ENCODE measurements at places on chromosomes 5 and 9. TPM values are rescaled to one million over a fixed set of nuclear protein-coding genes. Genes with fewer than 3 reads are reported as not detected.
A peak's percentile ranks its signal among the peaks of the same experiment; 100 is the strongest.

The ZMYND19 gene
- polyA plus RNA-seq = 21.9 TPM

GRCh38 chr5:179261301-179262125 is 83.7 kb downstream of the ADAMTS2 start:
- no peak overlapping the region for H3K27ac ChIP-seq
- no peak for DNase-seq
- no peaks in the 10 kb centered on the region for H3K27me3 ChIP-seq
- H3K4me3 ChIP-seq = no peak overlapping the region
- H3K36me3 ChIP-seq = no peaks in the 10 kb centered on the region

DNA sequence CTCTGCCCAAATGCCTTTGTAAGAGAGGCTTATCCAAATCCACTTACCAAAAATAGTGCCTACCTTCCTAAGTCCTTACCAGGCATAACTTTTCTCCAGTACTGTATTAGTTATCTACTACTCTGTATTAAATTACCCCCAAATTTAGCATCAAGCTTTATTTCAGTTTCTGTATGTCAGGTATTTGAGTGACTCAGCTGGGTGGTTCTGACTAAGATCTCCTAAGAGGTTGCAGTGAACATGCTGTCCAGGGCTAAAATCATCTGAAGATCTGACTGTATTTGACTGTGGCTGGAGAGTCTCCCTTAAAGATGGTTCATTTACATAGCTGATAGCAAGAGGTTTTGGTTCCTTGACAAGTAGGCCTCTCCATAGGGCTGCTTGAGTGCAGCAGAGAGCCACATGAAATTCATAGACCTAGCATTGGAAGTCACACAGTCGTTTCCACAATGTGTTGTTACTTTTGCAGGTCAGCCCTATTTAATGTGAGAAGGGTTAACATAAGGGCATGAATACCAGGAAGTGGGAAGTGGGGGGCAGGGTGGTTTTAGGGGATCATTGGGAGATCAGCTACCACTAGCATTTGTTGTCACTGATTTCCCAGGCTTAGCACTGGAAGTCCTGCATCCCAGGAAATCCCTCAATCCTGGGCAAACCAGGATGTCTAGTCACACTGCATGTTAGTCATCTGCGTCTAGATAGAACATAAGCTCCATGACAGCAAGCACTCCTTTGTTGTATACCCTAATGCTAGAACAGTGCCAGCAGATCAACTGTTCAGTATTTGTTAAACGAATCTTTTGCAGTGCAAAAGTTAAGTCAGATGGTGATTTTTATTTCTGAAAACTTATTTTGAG is 2.0 kb upstream of the ZNF622 start:
- no peaks in the 10 kb centered on the region for H3K27me3 ChIP-seq
- H3K27ac ChIP-seq = no peak overlapping the region
- DNase-seq = no peak
- peaks cover 11% of the 10 kb centered on the region for H3K36me3 ChIP-seq
- peaks cover 33% of the 10 kb centered on the region for H3K4me1 ChIP-seq
- no peak overlapping the region for H3K4me3 ChIP-seq

DNA sequence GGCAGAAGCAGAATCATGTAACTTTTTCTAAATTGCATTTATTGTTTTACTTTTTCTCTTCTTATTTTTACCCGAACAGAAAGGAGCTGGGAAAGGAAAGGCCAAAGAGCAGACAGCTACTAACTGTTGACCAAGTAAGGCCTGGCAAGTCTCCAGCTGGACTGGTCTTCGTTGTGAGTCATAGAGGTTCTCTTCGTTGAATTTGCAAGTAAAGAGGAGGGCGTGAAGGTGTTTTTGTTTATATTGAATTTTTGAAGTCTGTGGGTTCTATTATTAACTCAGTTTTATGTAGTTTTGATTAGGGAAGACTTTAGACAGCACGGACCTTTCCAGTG is 416.5 kb upstream of the CCNH start:
- H3K4me1 ChIP-seq = no peaks in the 10 kb centered on the region
- H3K36me3 ChIP-seq = no peaks in the 10 kb centered on the region
- no peak overlapping the region for H3K4me3 ChIP-seq
- H3K27me3 ChIP-seq = no peaks in the 10 kb centered on the region

The FAM219A gene
- 12.9 TPM for polyA plus RNA-seq

The SPATA31C1 gene
- polyA plus RNA-seq = not detected

GRCh38 chr9:99497641-99498040 is 275.6 kb downstream of the SEC61B start:
- H3K27me3 ChIP-seq = no peaks in the 10 kb centered on the region
- no peak overlapping the region for H3K4me3 ChIP-seq
- no peaks in the 10 kb centered on the region for H3K36me3 ChIP-seq
- H3K27ac ChIP-seq = no peak overlapping the region

DNA sequence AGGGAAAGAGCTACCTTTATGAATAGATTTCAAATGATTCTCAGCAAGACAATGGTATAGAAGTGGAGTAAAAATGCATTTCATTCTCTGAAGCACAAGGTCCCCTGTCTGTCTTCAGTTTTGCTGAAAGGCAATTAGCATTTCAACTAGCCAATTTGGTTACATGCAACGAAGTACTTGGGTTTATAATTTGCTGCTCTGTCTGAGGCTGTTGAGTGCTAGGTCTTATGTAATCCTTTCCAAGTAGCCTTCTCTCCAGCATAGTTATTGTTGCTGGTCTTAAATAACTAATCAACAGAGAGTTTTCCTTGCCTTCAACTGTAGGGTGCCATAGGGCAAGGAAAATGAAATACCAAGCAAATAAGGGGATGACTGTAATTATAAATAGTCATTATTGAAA is 4.5 kb downstream of the ADGRV1 start:
- peaks cover 51% of the 10 kb centered on the region for H3K27me3 ChIP-seq
- no peak for DNase-seq
- peaks cover 11% of the 10 kb centered on the region for H3K4me1 ChIP-seq
- no peaks in the 10 kb centered on the region for H3K36me3 ChIP-seq
- no peak overlapping the region for H3K27ac ChIP-seq

GRCh38 chr5:112794410-112794809 is 56.7 kb downstream of the APC start:
- H3K4me1 ChIP-seq = peaks cover 22% of the 10 kb centered on the region
- DNase-seq = no peak
- H3K36me3 ChIP-seq = peaks cover 24% of the 10 kb centered on the region
- no peak overlapping the region for H3K4me3 ChIP-seq

DNA sequence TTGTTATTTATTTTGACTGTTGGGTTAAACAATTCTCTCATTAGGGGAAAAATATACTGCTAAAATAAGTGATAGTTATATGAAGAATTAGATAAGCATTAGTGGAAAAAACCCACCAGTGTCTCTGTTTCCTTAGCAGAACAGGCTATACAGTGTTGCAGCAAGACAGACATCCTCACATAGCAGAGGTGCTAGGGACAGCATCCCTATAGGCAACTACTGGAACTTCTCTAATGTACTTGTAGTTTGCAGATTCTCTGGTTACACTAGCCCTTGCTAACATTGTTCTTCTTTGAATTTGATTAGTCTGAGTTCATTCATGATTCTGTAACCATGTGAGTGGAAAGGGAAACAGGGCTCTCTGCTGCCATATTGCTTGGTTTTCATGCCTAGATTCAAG is 661.8 kb upstream of the RGMB start:
- H3K27ac ChIP-seq = no peak overlapping the region
- no peaks in the 10 kb centered on the region for H3K27me3 ChIP-seq
- no peaks in the 10 kb centered on the region for H3K4me1 ChIP-seq
- no peak overlapping the region for H3K4me3 ChIP-seq

- peak overlapping the region; percentile 0 for H3K27ac ChIP-seq
- peaks cover 72% of the 10 kb centered on the region for H3K4me1 ChIP-seq
- peak; percentile 76 for DNase-seq
- H3K4me3 ChIP-seq = peak overlapping the region; percentile 37
- H3K36me3 ChIP-seq = peaks cover 7% of the 10 kb centered on the region
Observed at GRCh38 chr5:14675865-14676300, 11.4 kb downstream of the OTULIN start.

GRCh38 chr9:76232861-76233489 is 161.3 kb downstream of the RFK start:
- no peaks in the 10 kb centered on the region for H3K36me3 ChIP-seq
- H3K27me3 ChIP-seq = no peaks in the 10 kb centered on the region
- DNase-seq = no peak
- H3K27ac ChIP-seq = no peak overlapping the region
- H3K4me1 ChIP-seq = no peaks in the 10 kb centered on the region

- H3K27me3 ChIP-seq = no peaks in the 10 kb centered on the region
- H3K36me3 ChIP-seq = no peaks in the 10 kb centered on the region
- peaks cover 11% of the 10 kb centered on the region for H3K4me1 ChIP-seq
- no peak for DNase-seq
- no peak overlapping the region for H3K4me3 ChIP-seq
Observed at GRCh38 chr5:56360816-56361215, 127.7 kb upstream of the ANKRD55 start.

The F12 gene
- 6.5 TPM for polyA plus RNA-seq
